Fibroblast of skin of left biceps (primary cell): ENCODE measurements at places on chromosomes 6 and 20.
A peak's percentile ranks its signal among the peaks of the same experiment; 100 is the strongest.

GRCh38 chr6:12208190-12208589, 82.0 kb upstream of the EDN1 start:
- no peak for DNase-seq

GRCh38 chr6:158958504-158959386, 41.3 kb downstream of the RSPH3 start:
- no peak for DNase-seq

- DNase-seq: no peak
Observed at GRCh38 chr6:130776287-130776925, 50.8 kb upstream of the SMLR1 start.

DNA sequence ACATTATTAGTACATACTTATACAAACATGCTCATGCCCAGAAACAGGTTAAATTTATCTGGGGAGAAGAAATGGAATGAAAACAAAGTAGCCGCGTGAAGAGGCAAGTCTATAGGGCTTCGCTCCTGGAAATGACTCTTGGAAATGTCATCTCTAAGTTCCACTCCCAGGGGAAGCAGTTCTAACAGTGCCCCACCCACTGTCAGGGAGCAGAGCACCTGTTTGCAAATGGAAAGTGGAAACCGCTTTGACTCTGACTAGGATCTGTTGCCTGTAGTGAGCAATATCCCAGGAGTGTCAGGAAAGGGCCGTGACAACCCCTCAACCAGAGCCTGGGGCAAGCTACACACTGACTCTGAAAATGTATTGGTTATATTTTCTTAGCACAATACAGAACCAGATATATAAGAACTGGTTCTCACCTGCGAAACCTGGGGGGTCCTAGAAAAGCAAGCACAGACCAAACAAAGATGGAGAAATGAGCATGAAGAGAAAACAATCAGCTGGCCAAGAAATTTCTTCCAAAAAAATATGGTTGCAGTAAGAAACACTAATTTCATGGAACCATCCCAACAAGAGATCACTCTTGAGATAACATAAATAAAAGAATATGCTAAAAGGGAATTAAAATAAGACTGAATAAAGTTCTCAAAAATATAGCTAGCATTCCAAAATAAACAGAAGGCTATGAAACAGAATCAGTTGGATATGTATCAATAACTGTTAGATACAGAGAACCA, 47.5 kb upstream of the CRISP1 start:
- DNase-seq: no peak

- DNase-seq: no peak
Observed at GRCh38 chr6:140931581-140931980, 1201.1 kb upstream of the GJE1 start.

DNA sequence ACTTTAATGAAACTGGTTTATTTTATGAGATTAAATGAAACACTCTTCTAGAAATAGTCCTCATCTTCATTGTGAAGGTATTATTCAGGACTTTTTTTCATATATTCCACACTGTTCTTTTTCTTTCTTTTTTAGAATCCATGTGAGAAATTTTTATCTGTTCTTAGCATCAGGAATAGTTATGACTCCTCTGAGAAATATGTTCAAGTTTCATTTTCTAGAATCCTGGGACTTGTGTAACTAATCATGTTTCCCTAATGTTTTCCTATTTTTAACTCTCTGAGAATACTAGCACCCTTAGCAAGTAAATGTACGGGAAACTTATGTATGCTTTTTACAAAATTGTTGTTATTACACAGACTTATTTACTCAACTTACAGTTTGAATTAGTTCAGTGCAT, 407.8 kb downstream of the CBLN4 start:
- DNase-seq: no peak

GRCh38 chr20:4800676-4801449, 79.2 kb downstream of the PRND start:
- DNase-seq: no peak

GRCh38 chr6:55100686-55101085, 73.6 kb upstream of the HCRTR2 start:
- no peak for DNase-seq

DNA sequence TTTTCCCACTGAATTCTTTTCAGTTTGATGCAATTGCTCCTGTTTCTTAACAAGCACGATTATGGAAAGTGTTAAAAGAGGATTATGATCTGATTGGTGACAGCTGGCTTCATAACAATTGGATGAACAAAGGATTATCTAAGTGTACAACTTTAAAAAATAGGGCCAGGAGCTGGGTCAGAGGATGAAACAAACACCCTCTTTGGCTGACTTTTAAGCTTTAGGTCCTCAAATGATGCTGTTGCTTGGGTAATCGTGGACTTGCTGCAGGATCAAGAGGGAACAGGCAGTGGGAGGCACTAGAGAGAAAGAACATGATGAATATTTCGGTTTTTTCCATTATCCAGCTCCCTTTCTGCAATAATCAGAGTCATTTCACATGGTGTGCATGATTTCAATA, 35.5 kb upstream of the TMX4 start:
- no peak for DNase-seq

- no peak for DNase-seq
Observed at GRCh38 chr6:143806282-143807102, 36.6 kb upstream of the LTV1 start.

DNA sequence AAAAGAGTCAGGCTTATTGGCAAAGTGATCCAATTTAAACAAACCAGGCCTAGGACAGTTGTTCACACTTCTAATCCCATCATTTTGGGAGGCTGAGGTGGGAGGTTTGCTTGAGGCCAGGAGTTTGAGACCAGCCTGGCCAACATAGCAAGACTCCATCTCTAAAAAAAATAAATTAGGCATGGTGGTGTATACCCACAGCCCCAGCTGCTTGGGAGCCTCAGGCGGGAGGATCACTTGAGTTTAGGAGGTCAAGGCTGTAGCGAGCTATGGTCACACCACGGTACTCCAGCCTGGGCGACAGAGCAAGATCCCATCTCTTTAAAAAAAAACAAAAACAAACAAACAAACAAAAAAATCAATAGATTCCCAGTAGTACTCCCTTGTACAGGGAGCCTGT, 86.8 kb downstream of the SASH1 start:
- DNase-seq: no peak

DNA sequence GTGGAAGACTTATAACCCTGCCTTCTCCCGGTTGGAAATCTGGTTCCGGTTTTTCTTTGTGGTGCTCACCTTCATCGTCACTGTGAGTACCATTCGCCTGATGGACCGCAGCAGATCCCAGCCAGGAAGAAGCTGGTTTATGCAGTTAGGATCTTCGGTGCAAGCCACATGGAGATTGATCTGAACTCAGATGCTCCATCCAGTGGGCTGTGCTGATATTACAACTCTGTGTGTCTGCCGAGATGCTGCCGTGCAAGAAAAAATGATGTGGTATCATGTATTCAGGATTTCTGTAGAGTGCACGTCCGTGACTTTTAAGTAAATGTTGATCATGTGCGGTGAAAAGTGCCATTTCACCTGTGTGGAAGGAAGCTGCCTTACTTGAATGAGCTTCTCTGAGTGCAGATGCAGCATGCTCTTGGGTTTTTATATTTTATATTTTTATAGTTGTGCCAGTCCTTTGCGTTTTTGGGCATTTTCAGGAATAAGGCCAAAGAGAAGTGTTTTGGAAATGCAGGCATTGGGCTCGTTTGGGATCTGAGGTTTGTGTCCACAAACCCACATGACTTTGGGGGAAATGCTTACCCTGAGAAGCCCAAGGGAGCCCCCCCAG, 39.2 kb downstream of the DYNLT1 start:
- peak; percentile 32 for DNase-seq

DNA sequence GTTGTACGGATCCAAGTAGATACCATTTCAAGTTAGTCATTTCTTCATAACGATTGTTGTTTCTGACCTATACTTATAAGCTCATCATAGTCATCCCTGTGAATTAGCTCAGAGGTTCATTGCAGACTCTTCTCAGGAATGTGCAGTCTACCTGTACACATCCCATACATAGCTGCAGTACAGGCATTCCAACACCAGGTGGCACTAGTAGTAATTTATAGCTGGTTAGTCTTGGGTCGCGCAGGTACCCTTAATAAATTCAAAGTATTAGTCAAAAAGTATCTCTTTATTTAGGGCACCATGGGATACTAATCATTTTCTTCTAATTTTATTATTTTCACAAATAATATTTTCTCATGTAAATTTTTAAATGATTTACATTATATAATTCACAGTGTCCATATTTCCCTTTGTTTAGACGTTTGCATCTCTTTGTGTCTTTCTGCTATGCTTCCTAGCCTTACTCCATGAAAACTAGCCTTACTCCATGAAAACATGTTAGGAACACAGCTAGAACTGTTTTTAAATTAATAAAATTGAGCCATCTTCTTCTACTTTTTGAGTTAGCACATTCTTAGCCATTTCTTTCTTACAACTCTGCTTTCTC, 128.6 kb upstream of the FAM83B start:
- DNase-seq: no peak

GRCh38 chr6:142440600-142441293, 138.9 kb downstream of the ADGRG6 start:
- DNase-seq: no peak

GRCh38 chr6:165636402-165637048, 26.5 kb downstream of the PDE10A start:
- DNase-seq: no peak

DNA sequence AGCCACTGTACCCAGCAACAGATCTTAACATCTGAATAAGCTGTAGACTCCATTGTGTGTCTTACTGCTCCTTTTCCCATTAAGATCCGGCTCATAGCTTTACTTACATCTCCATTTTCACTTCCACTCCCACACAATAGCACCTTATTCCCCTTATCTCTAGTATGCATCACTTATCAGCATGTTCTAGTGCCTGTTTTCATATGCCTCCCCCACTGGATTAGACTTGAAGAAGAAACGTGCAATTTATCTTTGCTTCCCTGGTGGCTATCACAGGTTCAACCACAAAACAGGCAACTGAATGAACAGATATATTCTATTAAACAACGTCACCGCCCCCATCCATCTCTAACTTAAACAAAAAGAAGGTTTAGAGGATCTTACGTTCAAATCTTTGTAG, 12.1 kb downstream of the SSR1 start:
- DNase-seq: no peak

- peak; percentile 92 for DNase-seq
Observed at GRCh38 chr6:31541658-31542521, at the start of gene DDX39B. DDX39B (minus strand) TSS chr6:31542003; CDS start chr6:31540532, 1,471 bp downstream.

DNA sequence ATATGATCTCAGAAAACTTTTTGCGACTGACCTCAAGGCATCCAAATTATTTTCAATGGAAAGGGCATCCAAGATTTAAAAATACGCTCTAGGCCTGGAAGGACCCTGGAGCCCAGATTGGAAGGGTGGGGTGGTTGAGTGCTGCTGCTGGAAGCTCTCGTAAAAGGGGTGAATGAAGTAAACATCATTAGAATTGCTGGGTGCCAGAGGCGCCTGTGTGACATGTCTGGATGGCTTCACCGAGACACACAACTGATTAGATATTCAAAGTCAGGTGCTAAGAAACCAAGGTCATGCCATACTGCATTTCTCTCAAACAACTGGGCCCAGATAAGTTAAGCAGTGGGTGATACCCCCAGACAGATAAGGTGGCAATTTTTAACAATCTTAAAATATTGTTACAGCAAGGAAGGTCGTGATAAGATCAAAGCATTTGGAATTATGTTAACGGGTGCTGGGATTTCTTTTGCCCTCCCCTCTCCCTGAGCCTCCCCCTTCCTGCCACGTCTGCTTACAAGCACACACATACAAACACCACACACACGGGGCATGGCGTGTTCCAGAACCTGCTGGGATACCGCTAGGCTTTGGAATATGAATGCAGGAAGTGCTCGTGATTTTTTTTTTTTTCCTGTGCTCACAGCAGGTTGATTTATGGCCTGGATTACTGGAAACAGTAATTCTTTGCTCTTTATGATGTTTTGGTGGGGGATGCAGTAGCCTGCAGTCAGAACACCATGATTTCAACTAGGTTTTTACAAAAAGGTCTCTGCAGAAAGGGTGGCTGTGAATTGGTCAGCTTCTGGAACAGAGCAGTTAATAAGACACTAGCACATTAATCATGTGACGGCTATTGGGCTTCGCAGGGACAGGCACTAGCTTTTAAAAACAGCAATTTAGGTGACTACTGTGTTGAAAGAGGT, 551.2 kb downstream of the QKI start:
- DNase-seq: no peak

DNA sequence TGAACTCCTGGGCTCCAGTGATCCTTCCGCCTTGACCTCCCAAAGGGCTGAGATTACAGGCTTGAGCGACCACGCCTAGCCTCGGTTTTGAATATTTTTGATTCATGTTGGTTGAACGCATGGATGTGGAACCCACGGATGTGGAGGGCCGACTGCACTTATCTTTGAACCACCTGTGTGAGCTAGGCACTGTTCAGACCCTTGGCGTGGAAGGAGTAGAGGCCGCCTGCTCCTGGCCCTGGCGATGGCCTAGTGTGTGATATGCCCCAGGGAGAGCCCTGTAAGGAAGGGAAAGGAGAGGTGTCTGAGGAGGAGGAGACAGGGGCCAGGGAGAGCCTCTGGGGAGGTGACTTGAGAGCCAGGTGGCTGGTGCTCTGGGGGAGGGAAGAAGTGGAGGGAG, 64.3 kb downstream of the BCAS4 start:
- no peak for DNase-seq

GRCh38 chr6:24927985-24928745, 7.6 kb downstream of the RIPOR2 start:
- DNase-seq: no peak

DNA sequence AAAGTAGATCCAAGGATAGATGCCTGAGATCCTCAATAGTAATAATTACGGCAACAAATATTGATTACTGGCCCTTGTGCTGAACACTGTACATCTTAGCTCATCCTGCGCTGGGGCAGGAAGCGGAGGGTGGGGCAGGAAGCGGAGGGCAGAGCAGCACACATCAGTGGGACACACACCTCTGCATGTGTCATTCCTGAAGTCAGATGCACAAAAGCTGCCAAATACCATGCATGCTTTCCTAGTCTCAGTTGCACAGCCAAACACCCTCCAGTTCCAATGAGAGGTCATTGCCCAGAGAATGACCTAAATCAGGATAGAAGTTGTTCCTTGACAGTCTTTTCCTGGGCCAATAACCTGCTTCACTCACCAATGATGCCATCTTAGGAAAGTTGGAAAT, 74.4 kb upstream of the FOXC1 start:
- no peak for DNase-seq

- DNase-seq: no peak
Observed at GRCh38 chr6:35465646-35466045, 2.6 kb upstream of the RPL10A start.

DNA sequence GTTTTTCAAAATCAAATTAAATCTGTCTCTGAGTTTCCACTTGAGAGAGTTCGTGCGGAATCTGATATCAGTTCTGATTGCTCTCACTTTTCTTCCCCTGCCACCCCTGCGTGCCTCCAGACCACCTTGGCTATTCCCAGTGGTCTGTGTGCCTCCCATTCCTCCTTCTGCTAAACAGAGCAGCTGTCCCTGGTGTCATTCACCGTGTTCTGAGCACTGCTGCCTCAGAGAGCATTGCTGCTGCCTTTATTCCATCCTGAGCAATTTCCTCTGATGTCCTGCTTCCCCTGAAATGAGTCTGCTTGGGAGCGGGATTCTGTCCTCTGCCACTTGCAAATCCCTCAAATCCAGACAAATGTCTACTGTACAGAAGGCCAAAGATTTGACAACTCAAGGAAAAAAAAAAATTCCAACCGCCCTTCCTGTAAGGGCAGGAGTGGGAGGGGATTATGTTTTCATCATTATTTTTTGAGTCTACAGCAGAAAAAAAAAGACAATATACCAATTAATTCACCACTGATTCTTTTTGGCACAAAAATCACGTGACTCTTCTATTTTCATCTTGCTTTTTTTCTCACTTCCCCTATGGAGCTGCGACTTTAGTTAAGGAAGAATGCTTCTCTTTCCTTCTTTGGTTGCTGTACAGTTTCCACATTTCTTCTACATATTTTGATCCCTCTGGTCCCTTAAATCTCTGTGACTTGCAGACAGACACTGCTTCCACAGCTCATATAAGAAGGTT, 833.0 kb downstream of the EPHA7 start:
- no peak for DNase-seq
